COLO829 (cell line): ENCODE measurements at places on chromosomes 7 and 10.
A peak's percentile ranks its signal among the peaks of the same experiment; 100 is the strongest.

- DNase-seq, result peak; percentile 5
These were observed 37.3 kb downstream of the RTKN2 start for GRCh38 chr10:62231371-62231770.

DNA sequence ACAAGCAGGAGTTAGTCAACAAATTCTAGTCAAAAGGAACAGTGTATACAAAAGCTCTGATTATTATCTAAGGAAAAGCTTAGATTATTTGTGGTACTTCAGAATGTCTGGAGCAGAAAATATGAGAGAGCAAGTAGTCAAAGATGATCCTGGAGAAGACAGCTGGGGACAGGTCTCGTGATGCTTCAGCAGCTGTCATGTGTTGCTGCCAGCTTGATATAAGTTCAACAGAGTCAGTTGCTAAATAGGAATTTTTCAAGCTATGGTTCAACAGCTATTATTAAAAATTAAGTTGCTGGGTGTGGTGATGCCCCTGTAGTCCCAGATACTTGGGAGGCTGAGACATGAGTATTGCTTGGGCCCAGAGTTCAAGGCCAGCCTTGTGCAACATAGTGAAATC lies 240.0 kb upstream of the RHOBTB1 start:
- no peak for DNase-seq

DNA sequence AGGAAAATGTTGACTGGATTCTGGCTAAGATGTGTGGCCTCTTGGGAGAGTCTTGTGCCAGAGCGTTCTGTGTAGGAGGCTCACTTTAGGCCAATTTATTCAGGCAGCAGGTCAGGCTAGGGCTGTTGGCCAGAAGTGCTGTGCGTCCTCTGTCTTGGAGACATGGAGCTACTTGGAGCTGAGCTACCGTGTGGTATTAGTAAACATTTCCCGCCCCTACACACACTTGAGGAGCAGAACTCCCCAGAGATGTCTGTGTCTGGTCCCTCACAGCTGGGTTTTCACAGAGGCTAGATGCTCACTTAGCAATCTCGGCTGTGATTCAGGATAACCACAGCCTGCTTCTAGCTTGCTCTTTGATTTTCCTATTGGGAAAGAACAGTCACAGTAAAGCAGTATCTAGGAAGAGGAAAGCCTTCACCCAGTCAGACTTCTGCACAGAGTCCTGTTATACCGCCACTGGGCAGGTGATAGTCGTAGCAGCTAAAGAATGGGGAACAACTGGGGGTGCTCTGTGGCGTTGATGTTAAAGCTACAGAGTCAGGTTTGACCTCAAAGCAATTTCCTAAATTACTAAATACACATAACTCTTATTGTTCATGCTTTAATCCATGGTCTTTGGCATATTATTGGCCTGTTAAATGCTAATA lies 86.7 kb downstream of the MDFIC start:
- no peak for DNase-seq

DNA sequence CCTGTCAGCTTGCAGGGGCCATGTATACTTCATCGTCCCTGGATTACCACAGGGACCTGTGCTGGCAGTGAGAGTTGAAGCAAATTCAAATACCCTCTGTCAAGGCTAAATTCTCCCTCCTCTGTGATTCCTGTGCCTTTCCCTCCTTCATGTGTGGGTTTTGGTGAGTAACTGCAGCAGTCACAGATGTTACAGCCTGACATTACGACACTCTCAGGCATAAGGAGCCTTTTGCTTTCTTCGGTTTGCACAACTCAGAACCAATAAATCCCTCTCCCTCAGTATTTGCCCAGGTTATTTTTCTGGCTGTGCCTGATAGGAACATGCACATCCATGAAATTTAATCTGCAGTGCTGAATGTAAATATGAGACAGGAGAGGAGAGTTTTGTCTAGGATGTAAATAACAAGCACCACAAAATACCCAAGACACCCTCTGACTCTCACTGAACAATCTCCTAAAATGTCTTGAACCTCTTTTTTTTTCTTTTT lies 997.2 kb upstream of the GHITM start:
- DNase-seq, result no peak

- DNase-seq, result no peak
These were observed 89.2 kb downstream of the RNF216 start for GRCh38 chr7:5692112-5692844.

GRCh38 chr10:81696609-81697388 lies 178.2 kb upstream of the NRG3 start:
- DNase-seq, result no peak

GRCh38 chr7:2602406-2603043 lies 29.3 kb upstream of the TTYH3 start:
- no peak for DNase-seq

- DNase-seq, result no peak
These were observed 65.6 kb downstream of the PHYHIPL start for GRCh38 chr10:59242057-59242456.

DNA sequence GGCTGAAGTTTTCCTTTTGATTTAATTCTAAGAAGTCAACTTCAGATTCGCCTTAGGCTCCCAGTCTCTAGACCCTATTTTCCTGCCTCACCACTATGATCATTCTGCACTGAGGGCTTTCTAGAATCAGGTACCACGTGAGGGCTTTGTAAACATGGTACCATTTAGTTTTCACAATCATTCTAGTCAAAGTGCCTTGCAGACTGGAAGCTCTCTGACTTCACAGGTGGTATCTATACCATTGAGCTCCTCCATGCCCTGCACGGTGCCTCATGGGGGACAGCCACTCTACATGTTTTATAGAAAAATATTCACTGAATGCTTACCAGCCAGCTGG lies 106.5 kb downstream of the ABLIM1 start:
- no peak for DNase-seq

- DNase-seq, result no peak
These were observed 88.2 kb upstream of the AFAP1L2 start for GRCh38 chr10:114492351-114493037.
